ENCODE measurements at places on chromosomes 6 and 20.

DNA sequence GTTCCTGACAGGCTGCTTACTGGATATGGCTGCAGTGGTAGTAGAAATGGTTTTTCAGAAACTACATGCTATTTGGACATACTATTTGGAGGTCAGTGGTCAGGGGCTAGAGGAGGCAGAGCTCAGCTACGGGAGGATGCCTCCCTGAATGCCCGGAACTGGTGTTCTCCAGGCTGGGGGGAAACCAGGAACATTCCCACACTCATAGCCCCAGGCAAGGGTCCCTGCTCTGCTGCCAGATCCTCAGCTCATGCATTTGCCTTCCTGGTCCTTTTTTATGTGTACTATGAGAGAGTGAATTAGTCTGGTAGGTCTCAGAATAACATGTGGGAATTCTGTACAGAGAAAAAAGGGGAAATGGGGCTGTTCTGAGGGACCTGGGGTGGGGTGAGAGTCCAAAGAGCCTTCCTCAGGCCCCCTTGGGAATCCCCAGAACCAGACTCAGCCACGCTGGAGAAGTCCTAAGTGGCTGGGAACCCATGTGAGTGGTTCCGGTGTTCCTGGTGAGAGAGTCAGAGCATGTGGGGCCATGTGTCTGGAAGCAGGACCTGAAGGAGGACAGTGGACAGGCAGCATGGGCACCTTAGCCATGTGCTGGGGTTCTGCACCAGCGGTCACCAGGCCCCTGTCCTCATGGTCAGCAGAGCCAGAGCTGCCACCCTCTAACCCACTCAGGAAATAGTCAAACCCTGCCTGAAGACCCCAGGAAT is 58.0 kb upstream of the MYL9 start:
- no peak for DNase-seq

DNA sequence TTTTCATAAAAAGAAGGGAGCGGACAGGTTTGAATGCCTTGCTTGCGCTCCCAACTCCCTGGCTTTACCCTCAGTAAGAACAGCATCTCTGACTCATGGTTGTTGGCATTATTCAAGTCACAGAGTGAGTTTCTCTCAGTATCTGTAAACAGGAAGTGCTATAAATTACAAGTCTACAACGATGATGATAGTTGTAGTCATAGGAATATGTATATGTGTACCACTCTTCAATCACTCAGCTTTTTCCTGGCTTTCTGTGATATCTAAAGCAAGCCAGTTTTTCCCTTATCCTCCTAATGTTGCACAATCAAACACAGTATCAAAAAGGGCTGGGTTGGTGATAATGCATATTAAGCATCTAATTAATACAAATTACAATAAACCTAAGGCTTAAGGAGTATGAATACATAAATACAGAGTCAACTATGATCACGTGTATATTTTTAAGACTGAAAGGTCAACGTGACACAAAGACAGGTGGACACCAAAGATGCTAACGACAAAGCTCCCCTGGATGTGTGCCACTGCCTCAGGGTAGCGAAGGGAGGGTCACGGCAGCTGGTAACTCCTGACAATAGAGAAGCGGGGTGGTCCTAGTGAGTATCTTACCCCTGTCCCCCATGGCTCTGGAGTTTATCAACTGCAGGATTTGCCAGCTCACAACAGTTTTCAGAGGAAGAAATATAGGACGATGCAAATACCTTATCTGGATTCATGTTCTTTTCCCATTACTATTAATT is 202.8 kb downstream of the BTBD9 start:
- no peak for DNase-seq

DNA sequence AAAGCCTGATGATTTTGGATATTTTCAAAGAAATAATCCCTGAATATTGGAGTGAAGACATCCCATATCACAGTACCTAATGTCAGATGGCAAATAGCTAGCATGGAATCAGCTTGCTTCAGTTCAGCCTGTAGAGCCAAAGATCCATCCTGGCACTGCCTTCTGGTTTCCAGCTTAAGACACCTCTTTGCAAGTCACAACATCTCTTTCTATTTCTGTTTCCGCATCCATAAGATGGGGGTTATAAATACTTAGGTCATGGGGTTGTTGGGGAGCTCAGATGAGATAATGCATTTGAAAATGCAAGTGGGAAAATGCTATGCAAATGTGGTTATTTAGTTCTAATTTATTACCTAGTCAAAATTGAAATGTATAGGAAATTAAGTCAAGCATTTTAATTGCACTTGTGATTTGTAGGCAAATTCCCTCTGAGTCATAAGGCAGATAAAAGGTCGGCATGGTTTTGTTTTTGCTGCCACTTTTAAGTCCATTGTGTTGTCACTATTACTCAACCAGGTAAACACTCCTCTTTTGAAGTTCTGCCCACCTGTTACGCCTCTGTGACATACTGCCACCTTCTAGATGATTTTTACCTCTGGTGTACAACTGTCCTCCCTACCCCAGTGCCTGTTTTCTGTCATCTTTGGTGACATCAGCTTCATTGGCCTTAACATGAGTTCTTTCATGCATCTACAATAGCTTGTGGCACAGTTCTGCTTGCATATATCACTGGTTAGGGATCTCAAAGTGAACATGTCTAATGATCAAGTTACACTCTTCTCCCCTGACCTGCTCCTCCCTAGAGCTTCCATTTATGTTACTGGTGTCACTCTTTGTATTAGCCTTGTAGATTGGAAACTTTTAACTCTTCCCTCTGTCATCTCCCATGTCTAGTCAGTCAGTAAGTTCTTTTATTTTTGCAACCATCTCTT is 96.6 kb downstream of the CDKAL1 start:
- DNase-seq, result no peak

DNA sequence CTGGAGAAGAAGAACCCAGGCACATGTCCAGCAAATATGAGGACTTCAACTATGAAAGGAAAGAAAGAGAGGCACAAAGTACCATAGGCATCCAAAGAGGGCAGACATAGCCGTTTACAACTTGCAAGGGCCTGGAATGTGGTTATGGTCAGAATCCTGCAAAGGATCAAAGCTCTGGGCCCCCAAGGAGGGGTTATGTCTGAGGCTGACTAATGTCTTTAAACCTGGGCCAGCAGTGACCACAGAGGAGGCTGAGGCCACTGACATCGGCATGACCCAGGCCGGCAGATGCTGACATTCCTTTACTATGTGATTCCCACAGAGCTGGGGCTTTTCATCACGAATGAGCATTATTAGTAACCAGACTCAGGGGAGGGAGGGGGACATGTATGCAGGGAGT is 861.1 kb downstream of the DHX35 start:
- DNase-seq, result peak; percentile 11

- no peak for DNase-seq
Measured at GRCh38 chr20:54601831-54602515, 126.6 kb downstream of the DOK5 start.

DNA sequence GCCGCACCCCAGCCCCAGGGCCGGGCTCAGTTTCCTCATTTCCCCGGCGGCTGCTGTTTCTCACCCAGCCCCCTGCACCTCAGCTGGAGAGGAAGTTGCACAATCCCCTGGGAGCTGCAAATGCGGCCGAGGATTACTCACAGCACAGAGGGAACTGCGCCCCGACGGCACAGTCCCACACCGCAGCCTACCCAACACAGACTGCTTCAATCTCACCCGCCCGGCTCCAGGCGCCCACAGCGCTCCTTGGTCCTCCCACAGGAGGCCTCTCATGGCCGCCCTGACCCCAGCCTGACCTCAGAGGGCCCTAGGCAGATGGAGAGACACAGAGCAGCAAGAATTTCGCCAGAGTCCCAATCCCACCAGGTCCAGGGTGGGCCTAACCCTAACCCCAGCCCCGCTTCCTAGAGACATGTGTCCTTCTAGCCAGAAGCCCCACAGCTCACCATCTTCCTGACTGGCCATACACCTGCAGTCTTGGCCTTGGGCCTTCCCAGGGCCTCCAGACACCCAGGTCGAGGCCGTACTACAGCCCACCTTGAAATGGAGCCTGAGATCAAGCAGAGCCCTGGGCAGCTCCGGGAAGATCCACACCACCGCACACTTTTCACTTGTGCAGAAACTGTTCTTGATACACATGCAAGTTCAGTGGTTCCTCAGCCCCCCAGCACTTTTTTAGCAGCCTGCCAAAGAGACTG is 11.7 kb downstream of the TFEB start:
- DNase-seq, result no peak

DNA sequence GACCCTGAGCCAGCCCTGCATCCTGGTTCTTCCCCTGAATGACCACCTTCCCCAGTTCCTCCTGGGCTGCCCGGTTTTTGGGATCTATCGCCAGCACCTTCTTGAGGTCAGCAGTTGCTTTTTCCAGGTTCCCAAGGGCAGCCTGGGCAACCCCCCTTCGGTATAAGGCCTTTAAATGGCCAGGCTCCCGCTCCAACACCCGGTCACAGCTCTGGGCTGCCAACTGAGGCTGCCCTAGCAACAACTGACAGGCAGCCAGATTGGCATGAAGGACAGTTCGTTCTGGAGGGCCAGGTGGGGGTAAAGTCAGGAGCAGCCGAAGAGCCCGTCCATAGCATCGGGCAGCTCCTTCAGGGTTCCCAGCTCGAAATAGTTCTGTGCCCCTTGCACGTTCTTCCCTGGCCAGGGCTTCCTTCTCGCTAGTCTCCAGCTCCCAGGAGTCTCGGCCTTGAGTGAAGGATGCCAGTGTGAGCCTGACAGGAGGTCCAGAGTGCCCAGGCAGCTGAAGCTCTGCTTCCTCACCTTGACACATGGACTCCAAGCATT is 778 bp upstream of the ATF6B start:
- DNase-seq, result no peak

DNA sequence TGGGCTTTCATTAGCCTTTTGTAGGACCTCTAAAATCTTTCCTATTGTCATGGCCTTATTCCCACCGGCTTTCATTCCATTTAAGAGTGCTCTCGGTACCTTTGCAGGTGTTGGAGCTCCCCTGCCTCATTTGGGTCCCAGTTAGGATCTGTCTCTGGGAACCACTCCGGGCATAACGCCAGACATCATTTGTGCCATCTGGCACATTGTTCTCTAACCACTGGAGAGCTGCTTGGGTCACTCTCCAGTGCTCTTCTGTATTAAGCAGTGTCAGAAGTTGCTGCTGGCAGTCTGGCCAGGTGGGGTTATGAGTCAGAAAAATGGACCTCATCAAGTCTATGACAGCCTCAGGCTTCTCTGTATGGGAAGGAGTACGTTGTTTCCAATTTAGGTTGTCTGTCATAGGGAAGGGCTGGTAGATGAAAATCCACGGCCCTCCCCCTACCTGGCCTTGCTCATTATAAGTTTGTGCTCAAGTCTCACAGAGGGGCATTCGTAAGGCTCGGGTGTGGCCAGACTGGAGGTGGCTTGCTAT is 62.9 kb upstream of the MOCS1 start:
- DNase-seq, result no peak

DNA sequence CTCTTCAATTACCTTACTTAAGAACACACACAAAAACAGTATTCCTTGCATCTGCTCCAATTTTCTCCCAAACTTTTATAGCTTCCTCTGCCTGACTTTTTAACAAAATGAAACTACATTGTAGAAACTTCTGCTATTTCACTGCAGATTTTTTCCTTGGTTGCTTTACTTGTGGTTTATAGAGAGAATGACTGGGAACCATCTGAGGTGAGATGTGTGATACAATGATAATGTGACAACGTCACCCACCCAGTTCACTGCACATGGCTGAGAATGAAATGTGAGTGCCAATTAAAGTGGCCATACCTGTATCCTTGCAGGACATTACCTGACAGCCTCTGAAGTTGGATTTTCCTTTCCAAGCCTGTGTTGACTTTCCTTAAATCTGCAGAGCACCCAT is 258.4 kb downstream of the CD83 start:
- DNase-seq, result no peak

- DNase-seq, result no peak
Measured at GRCh38 chr6:166664135-166664534, 37.1 kb upstream of the RPS6KA2 start.

DNA sequence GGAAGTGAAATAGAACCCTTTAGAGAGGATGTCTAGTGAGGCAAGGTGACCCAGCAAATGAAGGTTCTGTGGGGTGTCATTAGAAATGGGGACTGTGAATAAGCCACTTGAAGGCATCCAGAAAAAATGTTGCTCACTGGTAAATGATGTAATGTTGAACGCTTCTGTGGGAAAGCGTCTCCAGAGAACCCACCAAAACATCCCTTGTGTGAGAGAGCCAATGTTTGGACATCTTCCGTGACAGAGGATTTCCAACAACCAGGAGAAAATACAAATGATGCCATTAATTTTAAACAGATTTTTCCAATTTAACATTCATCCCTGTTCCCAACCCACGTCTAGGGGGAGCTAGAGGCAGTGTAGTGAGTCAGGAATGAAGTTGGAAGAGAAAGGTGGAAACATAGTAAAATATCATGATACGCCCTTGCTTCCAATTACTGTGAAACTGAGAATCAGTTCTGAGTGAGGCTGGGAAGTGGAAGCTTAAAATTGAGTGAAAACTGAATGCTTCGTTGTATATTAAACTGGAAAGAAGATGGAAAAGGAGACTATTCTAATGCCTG is 584.2 kb downstream of the CD109 start:
- no peak for DNase-seq

DNA sequence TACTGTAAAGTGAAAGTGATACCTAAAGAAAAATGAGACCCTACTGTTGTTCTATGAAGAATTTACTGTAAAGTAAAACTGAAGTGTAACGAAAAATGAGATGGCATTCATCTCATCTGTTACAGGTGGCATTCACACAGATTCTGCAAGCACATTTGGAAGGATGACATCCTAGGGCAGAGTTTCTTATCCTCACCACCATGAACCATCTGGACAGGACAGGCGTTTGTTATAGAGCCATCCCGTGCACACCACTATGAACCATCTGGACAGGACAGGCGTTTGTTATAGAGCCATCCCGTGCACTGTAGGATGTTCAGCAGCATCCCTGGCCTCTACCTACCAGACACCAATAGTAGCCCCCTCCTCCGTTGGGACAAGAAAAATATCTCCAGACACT is 294.8 kb downstream of the GMDS start:
- DNase-seq, result no peak

GRCh38 chr6:2575236-2575635 is 175.5 kb downstream of the MYLK4 start:
- DNase-seq, result no peak

DNA sequence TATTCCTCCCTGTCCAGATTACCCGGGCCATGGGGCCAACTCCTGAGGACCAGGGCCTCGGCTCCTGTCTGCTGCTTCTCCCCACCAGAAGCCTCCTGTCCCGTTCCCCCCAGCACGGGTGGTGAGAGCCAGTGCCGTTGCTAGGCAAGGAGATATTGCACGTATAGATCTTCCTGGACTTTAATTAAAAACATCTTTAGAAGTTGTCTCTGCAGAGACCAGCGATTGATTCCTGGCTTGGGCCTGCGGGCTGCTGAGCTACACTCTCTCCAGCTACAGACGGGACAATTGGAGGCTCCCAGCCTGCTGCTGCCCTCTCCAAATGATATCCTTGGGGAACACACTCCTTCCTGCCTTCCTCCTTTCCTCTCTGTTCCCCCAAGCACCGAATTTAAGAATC is 74.6 kb downstream of the CDH22 start:
- DNase-seq, result no peak

DNA sequence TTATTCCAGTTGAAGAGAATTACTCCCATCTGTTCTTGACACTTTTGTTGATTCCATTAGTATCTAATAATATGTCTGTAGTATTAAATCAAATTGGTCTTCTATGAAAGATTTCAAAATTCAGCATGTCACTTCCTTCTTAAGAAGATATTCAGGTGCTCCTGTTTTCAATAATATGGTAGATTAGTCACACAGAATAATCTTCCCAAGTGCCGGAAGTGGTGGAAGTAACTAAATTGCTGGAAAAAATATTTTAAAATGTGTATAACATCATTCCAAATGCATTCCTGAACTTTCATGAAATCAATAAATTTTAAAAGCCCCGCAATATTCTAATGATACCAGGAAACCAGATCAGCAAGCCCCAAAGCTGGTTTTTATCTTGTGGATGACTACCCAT is 281.3 kb downstream of the EPM2A start:
- no peak for DNase-seq

Measured in HFF-Myc (cell line).